ENCODE measurements at places on chromosomes 1 and 21.
A peak's percentile ranks its signal among the peaks of the same experiment; 100 is the strongest.

DNA sequence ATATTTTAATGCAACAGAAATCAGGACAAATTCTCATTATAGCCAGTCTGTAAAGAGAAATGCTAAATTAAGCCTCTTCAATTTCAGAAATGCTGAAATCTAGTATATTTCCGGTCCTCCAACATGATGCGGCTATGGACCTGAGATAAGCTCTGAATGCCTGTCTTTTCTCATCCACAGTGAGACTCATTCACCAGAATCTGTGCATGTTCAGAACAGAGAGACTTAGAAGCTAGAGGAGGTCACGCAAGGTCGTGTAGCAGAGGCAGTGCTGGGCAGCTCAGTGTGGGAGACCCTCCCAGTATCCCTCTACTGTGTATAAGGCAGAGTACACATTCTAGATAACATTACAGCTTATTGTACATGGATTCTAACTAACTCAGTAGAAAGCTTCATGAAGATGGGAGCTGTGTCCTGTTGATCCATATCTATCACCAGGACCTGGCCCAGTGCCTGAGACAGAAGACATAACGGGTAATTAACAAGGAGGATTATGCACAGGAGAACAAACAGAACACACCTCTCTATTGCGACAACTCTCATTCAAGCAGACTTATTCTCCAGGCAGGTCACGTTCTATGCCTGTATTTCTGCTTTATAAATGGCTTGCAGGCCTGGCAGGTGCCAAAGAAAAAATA, 97.0 kb upstream of the COA6 start:
- DNase-seq, result no peak

- DNase-seq, result no peak
Measured at GRCh38 chr1:39384305-39384704, 107.1 kb upstream of the BMP8A start.

DNA sequence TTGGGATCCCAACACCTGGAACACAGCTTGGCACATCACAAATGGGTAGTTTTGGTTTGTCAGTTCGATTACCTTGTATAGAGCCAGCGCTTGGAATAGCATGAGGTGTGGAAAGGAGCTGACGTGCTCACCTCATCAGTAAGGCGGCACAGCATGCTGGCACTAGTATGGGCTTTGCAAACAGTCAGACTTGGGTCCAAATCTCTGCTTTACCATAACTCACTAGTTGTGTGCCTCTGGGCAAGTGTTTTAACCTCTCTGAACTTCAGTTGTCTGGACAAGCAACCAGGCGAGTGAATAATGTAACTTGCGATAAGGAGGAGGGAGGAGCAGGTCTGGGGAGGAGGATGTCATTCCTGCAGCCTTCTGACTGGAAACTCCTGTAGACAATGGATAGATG, 26.3 kb upstream of the NEK2 start:
- DNase-seq, result no peak

GRCh38 chr1:2108213-2108876, 58.1 kb downstream of the PRKCZ start:
- DNase-seq, result peak; percentile 91

- no peak for DNase-seq
Measured at GRCh38 chr1:191508239-191508638, 650.0 kb upstream of the RGS18 start.

DNA sequence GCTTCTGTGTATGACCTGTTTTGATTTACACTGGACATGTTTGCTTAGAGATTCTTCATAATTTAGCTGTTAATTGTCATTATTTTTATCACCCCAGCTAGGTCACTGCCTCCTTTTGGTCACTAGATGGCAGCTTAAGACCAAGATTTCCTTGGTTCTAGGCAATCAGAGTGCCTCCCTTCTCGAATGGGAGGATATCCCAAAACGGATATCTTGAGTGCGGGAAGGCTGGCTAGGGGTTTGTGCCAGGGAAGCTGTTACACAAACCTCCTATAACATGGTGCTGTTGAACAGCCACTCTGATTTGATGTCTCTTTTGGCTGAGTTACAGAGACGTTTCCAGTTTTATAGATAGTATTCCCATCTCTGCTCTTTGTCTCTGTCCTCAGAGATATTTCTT, 283.5 kb downstream of the S1PR1 start:
- DNase-seq, result no peak

DNA sequence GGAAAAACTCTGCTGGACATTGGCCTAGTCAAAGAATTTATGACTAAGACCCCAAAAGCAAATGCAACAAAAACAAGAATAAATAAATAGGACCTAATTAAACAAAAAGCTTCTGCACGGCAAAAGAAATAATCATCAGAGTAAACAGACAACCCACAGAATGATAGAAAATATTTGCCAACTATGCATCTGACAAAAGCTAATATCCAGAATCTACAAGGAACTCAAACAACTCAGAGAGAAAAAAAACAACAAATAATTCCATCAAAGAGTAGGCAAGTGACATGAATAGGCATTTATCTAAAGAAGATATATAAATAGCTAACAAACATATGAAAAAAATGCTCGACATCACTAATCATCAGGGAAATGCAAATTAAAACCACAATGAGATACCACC, 91.2 kb upstream of the PALMD start:
- DNase-seq, result no peak

GRCh38 chr1:182350839-182351238, 40.8 kb downstream of the GLUL start:
- DNase-seq, result no peak

DNA sequence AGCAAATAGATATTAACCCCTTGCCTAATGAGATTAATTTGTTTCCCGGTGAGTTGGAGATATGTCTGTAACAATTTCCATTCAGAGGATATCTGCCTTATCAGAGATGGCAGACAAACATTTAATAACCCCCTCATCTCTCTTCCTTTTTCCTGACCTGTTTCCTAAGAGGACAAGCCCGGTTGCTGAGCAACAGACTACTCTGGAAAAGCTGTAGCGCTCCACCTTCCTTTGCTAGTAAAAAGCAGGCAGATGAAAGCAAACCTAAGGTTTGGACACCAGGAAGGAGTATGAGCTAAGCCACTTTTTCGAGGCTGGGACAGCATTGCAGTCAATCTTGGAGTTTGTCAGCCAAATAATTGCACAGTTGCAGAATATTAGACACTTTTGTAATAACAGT, 82.4 kb downstream of the RGS21 start:
- no peak for DNase-seq

GRCh38 chr1:64234714-64235113, 31.3 kb downstream of the UBE2U start:
- no peak for DNase-seq

- DNase-seq, result no peak
Measured at GRCh38 chr1:114131526-114132220, 22.0 kb downstream of the SYT6 start.

GRCh38 chr1:3037281-3038040, 16.2 kb downstream of the ACTRT2 start:
- DNase-seq, result no peak

GRCh38 chr1:32818804-32819541, 1.5 kb downstream of the S100PBP start:
- no peak for DNase-seq

GRCh38 chr1:240803151-240803550, 191.2 kb upstream of the GREM2 start:
- DNase-seq, result no peak

DNA sequence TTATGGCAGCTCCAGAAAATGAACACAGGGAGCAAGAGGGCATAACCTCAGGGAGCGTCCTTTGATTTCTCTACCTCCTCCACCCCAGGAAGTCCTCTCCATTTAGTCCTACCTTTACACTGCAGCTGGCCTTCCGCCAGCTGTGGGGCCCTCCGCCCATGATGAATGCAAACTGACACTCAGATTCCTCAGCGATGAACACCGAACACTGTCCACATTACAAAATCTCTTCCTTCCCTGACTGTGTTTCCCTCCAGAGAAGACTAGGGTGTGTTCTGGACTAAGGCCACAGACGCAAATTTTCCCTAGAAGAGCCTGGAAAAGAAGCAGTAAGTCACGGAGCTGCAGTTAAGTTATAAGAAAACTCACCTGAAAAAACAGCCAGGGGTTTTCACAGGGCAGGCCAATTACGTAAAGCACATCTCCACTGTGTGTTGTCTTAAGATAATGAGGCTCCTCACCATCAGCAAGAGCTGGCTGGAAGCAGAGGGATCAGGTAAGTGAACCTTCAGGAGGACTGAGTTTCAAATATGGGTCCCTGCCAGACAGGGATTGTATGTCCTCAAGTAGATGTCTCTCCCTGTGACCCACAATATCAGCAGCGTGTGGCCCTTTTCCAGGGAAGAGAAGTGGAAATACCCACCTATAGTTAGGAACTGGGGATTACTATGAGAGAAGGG, 46.3 kb upstream of the ATP1B1 start:
- DNase-seq, result no peak

DNA sequence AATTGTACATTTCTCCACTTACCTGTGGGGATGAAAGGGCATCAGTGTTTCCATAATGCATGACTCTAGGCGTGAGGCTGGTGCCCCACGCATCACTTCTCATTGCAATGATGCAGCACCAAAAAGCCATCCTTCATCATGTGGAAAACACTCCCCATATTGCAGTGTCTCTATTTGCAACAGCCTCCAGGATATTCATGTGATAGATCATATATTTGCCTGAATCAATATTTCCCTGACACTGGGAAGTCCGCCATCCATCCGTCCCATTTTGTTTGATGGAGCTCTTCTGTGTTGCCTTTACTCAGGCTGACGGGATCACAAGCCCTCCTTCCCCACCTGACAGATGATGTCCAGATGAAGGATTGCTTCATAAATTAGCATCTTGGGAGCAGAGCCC, 74.5 kb upstream of the CAMK1G start:
- DNase-seq, result no peak

DNA sequence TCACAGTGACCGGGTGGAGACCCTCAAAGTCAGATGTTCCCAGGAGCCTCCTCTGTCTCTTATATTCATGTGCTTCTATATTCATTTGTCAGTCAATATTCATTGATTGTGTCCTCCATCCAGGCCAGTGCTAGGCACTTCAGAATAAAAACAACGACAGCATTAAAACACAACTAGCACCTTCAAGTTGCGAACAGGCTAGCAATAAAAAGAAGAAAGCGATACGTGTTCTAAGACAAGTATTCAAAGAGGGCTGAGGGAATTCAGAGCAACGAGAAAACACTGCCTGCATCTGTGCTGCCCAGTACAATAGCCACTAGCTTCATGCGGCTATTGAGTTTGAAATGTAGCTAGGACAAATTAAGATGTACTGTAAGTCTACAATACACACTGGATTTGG, 138.0 kb downstream of the PLXNA2 start:
- DNase-seq, result no peak

DNA sequence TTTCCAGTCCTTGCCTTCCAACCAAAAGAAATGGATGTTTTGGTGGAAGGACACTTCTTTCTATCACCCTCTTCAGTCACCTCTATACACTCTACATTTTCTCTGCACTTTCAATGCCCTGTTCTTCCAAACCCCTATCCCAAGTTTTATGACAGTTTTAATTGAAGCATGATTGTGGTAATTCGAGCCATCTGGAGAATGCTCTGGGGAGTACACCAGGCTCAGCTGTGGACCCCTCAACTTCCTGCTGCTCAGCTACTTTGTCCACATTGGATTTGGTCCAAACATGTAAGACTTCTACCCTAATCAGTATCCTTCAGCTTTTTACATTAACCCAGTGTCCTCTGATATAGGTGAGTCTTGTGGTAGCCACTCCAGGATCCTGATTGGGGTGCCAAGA, 129.6 kb downstream of the SYT2 start:
- DNase-seq, result no peak

- DNase-seq, result no peak
Measured at GRCh38 chr1:102886638-102887037, 221.7 kb downstream of the COL11A1 start.

- no peak for DNase-seq
Measured at GRCh38 chr1:240234485-240235210, 143.0 kb downstream of the FMN2 start.

DNA sequence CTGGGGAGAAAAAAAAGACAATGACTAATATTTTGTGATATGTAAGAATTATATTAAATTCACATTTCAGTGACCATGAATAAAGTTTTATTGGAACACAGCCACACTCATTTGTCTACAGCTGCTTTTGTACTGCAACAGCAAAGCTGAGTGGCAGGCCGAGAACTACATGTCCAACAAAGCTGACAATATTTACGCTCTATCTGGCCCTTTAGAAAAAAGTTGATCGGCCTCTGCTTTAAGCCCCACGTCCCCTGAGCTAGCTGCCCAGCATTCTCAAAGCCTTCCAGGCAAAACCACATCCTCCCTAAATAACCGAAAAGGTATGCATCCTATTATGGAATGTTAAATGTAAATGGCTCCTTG, 8.6 kb downstream of the SLC2A1 start:
- DNase-seq, result no peak

DNA sequence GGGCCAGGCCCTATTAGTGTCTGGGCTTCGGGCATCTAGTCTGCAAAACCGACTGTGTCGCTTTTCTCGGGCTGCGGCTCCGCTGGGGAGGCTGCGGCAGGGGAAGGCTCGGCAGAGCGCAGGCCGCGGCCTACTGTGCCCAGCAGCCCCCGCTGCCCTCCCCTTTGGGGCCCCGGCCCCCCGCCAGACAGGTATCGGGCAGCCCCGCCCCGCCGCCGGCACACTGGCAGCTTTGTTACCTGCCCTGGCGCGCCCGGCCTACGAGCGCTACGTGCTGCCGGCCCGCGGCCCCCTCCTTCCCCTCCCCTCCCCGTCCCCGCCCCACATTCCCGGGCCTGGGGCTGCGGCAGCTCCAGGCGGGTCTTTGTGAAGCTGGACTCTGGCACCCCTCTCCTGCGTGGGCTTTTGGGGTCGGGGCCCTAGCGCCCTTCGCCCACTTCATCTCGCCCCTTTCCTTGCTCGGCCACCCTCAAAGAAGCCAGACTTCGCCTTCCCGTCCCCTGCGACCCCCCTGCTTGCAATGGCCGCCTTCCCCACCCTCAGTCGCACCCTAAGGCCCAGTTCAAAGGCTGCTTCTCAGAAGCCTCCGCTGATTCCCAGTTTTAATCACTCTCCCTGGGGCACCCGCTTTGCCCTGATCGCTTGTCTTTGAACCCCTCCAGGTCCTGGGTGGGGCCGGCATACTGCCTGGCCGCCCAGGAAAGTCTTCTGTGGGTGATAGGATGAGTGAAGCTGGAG, 48.9 kb upstream of the SLC2A1 start:
- no peak for DNase-seq

DNA sequence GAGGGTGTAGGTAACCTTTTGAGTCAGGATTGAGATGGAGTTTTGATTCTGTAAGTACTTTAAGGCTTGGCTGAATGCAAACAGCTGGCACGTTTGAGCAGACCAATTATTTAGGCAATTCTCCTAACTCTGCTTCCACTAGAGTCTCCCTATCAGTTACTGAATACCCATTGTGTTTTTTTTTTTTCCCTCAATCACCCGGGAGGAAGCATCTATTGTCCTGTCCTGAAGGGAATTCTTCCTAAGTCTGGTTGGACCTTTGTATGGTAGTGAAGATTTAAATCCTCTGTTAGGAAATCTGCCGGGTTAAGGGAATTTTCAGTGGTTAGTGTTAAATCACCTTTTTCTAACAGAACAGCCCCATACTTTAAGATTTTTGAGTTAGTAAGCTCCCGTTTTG, 571.2 kb upstream of the USP24 start:
- DNase-seq, result no peak

- no peak for DNase-seq
Measured at GRCh38 chr1:186717286-186717685, 37.1 kb upstream of the PTGS2 start.

Data from 8988T (cell line).